ENCODE measurements at places on chromosomes 11 and 22.

GRCh38 chr22:36563001-36563400 is 34.0 kb upstream of the EIF3D start:
- no peak for DNase-seq

DNA sequence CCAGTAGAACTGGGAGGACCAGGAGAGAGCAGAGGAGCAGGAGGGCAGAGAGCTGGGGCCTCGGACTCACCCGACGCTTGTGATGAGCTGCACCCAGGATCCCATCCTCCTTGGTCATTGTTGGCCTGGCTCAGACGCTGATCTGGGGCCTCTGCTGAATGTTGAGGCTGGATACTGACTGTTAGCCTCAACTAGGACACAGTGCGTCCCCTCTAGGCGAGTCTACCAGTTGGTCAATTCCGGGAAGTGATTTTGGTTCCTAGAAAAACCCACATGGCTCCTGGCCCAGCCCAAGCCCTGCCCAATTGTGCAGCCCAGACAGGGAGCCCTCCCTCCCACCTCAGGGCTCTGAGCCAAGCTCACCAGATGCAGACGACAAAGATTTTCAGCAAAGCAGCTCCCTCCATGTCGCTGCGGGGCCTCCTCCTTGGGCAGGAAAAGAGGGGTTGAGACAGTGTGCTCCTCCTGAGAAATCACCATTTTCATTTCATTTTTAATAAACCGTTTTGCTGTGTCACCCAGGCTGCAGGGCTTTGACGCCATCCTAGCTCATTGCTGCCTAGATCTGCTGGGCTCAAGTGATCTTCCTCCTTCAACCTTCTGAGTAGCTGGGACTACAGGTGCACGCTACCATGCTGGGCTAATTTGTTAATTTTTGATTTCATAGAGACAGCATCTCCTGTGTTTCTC is at the start of gene APOL4:
Gene APOL4, minus strand, starts transcription at position 180 of the 690 bp plus-strand sequence. Its CDS starts 75 bp downstream, at position 105.
- DNase-seq: peak; percentile 16

DNA sequence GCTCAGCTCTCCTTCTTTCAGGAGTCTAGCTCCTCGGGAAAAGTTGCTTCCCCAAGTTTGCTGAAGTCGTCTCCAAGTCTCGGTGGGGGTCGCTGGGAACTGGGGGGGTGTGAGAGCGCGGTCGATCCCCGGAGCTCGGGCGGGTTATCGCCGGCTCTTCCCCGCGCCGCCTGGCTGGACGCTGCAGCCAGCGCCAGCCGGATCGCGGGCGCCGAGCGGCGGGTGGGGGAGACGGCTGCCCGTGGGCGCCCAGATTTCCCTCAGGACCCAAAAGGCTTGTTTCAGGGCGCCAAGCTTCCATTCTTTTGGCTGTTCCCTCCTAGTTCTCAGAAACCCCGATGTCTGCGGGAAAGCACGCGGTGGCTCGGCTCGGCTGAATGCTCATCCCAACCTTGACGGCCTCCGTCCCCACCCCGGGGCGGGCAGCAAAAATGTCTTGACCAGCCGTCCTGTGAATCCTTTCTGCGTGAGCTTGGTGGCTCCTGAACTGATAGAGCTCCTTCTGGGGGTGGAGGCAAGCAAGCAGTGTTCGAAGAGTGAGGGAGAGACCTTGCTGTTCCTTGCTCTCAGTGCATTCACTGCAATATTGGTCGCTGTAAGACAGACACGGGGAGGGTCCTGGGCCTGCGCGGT is 1.7 kb downstream of the ZBTB16 start:
- no peak for DNase-seq

DNA sequence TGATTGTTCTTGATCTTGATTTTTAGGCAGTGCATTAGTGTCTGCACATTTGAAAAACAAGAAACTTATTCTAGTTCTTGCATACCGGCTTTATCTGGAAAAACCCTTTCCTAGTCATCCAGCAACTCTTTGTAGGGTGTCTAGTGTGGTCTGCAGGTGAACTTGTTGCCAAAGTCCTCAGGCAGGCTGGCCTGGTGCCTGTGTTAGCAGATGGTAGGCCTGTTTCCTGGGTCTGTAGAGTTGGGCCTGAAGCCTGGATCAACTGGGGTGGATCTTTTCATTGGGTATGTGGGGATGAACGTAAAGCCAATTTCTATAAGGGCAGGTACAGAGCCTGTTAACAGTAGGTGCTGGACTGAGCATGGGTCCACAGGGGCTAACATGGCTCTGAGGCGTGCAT is 5.6 kb upstream of the GLYATL1 start:
- no peak for DNase-seq

GRCh38 chr11:44597358-44598012 is 32.0 kb downstream of the CD82 start:
- no peak for DNase-seq

DNA sequence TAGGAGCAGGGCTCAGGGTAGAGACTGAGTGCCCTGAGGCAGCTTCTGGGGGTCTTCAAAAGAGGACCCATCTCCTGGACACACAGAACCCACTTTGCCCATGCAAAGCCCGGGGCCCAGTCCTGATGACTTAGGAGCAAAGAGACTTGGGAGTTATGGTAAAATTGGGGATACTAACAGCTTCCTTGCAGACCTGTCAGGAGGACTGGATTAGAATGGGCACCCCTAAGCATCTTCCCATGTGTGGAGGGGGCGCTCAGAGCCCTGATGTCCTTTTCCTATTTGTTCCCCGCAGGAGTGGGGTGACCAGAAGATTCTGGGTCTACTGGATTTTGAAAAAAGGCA is 100.0 kb downstream of the WNT7B start:
- no peak for DNase-seq

GRCh38 chr11:104891135-104891534 is 7.1 kb downstream of the CASP12 start:
- peak; percentile 85 for DNase-seq

- no peak for DNase-seq
These were observed 14.1 kb downstream of the PLCB3 start for GRCh38 chr11:64265176-64266160.

DNA sequence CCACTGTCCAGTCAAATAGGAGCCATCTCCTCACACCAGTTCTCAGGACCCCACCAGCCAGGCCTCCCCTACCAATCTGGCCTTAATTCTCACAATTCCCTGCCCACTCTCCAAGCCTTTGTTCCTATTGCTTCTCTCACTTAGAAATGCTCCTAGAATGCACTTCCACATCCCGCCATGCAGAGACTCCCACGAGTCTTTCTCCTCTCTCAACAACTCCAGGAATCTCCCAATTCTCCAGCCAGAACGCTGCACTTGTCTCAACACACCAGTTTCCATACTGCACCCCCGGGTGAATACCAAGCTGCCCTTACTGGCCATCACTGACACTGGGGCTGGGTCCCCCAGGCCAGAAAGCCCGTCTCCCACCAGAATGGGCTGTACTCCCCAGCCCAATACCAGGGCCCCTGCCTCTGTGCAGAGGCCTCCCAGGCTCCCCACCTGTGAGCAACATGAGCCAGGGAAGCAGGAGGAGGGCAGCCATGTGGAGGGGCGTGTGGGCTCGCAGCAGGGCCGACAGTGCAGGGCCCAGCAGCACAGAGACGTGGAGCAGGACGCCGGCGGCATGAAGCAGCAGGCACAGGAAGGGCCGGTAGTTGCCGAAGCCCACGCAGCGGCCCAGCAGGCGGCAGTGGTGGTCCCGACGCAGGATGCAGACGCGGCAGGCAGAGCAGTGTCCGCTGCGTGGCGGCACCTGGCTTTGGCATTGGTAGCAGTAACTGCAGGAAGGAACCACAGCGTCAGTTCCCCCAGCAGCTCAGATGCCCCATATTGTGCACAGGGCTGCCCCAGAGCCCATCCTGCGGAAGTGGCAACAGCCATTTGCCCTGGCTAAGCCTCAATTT is 2.4 kb downstream of the ZDHHC24 start:
- peak; percentile 48 for DNase-seq

DNA sequence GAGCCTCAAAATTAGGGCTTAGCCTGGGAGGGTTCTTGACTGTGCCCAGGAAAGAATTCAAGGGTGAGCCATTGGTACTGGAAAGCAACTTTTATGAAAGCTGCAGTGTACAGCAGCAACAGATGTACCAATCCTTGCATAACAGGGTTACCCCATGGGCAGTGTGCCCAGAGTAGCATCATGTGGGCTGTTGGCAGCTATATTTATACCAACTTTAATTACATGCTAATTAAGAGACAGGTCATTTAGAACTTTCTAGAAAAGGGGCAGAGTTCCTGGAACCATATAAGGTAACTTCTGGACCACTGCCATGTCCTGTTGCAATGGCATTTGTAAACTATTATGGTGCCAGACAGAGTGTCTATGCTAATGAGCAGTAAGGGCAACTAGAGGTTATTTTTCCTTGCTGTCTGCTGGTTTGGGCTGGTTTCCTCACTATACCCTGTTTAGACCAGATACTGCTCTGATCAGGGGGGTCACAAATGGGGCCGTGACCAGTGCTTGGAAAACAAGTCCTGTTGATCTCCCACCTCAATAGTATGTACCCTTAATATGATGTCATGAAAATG is 1120.5 kb upstream of the RAG2 start:
- no peak for DNase-seq

DNA sequence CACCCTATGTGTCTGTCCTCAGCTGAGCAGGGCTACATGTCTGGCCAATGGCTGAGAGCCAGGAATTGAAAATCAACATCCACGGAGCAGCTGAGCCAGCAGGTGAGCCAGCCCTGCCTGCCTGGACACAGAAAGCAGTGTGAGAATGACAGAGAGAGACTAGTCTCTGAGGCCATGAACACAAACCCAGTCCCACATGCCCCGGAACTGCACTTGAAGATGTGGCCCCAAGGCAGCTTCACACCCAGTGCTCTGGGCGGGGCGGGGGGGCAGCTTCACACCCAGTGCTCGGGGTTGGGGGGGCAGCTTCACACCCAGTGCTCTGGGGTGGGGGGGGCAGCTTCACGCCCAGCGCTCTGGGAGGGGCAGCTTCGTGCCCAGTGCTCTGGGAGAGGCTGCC is 37.6 kb downstream of the TRMU start:
- no peak for DNase-seq

GRCh38 chr11:85884581-85885021 is 29.4 kb downstream of the CCDC83 start:
- no peak for DNase-seq

GRCh38 chr22:23438216-23438615 is 141.9 kb downstream of the IGLL1 start:
- DNase-seq: no peak
